H9 (cell line): ENCODE measurements at places on chromosomes 5 and 9. TPM values are rescaled to one million over a fixed set of nuclear protein-coding genes. Genes with fewer than 3 reads are reported as not detected.

GRCh38 chr5:172869691-172870090 lies 35.6 kb downstream of the ERGIC1 start:
- no peaks in the 10 kb centered on the region for H3K27me3 ChIP-seq
- no peak overlapping the region for H3K4me3 ChIP-seq
- no peak overlapping the region for H3K27ac ChIP-seq
- peaks cover 7% of the 10 kb centered on the region for H3K4me1 ChIP-seq
- H3K36me3 ChIP-seq, result peaks cover 2% of the 10 kb centered on the region; the same call in 1 of the 2 replicates

DNA sequence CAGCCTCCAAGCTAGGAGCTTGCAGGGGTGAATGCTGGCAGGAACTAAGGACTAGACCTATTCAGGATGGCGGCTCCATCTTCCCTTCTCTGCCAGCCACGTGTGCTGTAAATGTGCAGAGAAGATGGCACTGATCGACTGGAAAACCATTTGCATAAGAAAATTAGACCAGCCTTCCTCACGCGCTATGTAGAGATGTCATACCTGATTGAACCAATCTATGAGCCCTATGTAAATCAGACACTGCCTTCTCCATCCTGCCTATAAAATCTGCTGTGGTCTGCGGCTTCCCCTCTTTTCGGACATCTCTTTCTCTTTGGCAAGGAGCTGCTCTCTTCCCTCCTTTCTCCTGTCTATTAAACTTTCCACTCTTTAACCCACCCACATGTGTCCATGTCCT lies 91.6 kb downstream of the NPR3 start:
- H3K27me3 ChIP-seq, result no peaks in the 10 kb centered on the region
- no peaks in the 10 kb centered on the region for H3K4me1 ChIP-seq
- no peak overlapping the region for H3K4me3 ChIP-seq
- peaks cover 7% of the 10 kb centered on the region for H3K36me3 ChIP-seq
- DNase-seq, result no peak
- H3K27ac ChIP-seq, result no peak overlapping the region

GRCh38 chr5:664994-665360 lies 28.2 kb downstream of the TPPP start:
- H3K4me1 ChIP-seq, result no peaks in the 10 kb centered on the region
- H3K27me3 ChIP-seq, result no peaks in the 10 kb centered on the region
- DNase-seq, result no peak
- peaks cover 15% of the 10 kb centered on the region for H3K36me3 ChIP-seq
- H3K4me3 ChIP-seq, result no peak overlapping the region
- H3K27ac ChIP-seq, result no peak overlapping the region

GRCh38 chr9:15491950-15492349 lies 18.8 kb downstream of the PSIP1 start:
- H3K27ac ChIP-seq, result no peak overlapping the region
- H3K4me1 ChIP-seq, result no peaks in the 10 kb centered on the region
- H3K27me3 ChIP-seq, result no peaks in the 10 kb centered on the region
- no peak overlapping the region for H3K4me3 ChIP-seq
- peaks cover 93% of the 10 kb centered on the region for H3K36me3 ChIP-seq

GRCh38 chr9:127175319-127175715 lies 52.9 kb upstream of the ANGPTL2 start:
- H3K4me1 ChIP-seq, result no peaks in the 10 kb centered on the region
- no peak overlapping the region for H3K27ac ChIP-seq
- no peaks in the 10 kb centered on the region for H3K27me3 ChIP-seq
- no peaks in the 10 kb centered on the region for H3K36me3 ChIP-seq

The PARP8 gene
- 27.9 and 34.0 TPM in 2 replicates for total RNA-seq

The ITGA2 gene
- 3.0 and 3.2 TPM in 2 replicates for total RNA-seq
